ENCODE measurements at places on chromosomes 12 and 14. TPM values are rescaled to one million over a fixed set of nuclear protein-coding genes. Genes with fewer than 3 reads are reported as not detected.

GRCh38 chr12:85484387-85484786, 204.4 kb downstream of the ALX1 start:
- DNase-seq, result no peak

- DNase-seq, result no peak
Measured at GRCh38 chr12:3045989-3046388, 31.2 kb upstream of the TSPAN9 start.

DNA sequence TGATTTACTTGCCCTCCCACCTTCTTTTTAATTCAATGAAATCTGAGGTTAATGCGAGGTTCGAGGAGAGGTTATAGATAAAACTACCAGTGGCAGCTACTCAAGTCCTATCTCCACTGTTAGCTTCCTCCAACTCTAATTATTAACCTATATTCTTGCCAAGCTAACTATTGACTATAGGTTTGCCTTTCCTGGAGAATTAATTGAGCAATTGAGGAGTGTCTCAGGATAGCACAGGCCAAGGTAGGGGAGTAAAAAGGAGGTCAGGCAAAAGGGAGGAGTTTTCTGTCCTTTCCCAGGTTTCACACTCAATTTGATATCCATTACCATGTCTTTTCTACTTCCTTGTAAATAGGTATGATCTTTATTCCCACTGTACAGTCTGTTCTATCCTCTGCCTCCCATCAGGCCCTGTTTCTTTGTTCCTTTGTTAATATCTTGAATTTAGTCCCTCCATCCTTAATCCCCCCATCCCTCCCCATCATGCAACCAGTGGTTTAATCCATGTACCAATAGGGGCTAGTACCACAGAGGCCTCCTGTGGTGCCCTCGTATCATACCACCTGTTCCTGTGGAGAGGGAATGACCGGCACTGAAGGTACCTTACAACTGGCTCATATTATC, 3.7 kb upstream of the SUOX start:
- no peak for DNase-seq

- no peak for DNase-seq
Measured at GRCh38 chr12:49014547-49014946, 4.0 kb downstream of the PRKAG1 start.

DNA sequence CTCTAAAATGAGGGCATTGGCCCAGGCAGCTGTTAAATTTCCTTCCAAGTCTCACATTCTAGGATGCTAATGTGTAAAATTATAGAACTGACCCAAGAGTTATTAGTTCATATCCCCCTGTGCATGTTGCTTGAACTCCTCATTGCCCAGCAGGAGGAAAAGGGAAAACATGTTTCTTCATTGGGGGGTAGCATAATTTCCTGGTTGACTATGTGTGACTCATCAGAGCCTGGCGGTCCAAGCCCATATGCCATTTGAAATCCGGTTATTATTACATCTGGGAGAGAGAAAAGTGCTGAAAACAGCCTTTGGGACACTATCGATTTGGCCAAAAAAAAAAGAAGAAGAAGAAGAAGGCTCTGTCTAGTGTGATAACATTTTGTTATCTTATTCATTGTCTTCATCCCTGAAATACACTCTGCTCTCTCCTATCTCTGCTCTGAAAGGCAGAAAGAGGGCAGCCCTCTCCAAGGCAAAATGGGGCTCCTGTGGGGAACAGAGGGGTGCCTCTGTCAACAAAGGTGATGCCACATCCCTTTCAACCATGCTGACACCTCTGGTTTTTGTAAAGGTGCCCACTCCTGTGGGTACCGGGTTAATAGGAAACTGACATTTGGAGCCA, 114.2 kb downstream of the DAD1 start:
- no peak for DNase-seq

GRCh38 chr12:132456944-132457495, 32.9 kb upstream of the FBRSL1 start:
- no peak for DNase-seq

DNA sequence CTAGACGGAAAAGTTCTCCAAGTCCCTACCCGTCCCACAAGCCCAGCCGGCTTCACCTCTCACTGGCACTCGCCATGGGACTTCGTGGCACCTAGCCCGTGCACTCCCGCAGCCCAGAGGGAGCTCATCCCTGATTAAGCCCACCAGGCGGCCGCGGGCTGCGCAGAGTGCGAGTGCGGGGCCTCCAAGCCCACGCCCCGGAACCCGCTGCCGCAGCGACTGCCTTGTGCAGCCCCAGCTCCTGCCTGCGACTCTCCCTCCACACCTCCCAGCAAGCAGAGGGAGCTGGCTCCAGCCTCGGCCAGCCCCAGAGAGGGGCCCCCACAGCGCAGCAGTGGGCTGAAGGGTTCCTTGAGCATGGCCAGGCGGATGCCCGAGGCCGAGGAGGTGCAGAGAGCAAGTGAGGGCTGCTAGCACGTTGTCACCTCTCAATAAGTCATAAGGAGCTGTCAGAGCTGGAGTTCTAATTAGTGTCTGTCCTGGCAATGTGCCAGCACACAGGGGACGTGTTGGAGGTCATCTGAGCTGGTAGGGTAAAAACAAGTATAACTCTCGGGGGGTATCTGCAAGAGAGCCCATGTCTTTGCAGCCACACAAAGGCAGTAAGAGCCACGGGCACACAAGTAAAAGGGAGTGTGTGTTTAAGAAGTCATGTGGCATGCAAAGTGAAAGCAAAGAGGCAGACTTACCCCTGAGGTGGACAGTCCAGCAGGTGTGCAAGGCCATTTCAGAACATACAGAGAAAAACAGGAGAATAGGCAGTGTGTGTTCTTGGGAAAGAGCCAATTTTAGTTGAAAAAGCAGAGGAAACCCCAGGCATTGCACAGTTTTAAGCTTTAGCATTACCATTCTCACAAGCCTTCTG, 27.1 kb upstream of the TMTC2 start:
- no peak for DNase-seq

GRCh38 chr12:114193474-114193873, 212.5 kb downstream of the TBX5 start:
- DNase-seq, result no peak

DNA sequence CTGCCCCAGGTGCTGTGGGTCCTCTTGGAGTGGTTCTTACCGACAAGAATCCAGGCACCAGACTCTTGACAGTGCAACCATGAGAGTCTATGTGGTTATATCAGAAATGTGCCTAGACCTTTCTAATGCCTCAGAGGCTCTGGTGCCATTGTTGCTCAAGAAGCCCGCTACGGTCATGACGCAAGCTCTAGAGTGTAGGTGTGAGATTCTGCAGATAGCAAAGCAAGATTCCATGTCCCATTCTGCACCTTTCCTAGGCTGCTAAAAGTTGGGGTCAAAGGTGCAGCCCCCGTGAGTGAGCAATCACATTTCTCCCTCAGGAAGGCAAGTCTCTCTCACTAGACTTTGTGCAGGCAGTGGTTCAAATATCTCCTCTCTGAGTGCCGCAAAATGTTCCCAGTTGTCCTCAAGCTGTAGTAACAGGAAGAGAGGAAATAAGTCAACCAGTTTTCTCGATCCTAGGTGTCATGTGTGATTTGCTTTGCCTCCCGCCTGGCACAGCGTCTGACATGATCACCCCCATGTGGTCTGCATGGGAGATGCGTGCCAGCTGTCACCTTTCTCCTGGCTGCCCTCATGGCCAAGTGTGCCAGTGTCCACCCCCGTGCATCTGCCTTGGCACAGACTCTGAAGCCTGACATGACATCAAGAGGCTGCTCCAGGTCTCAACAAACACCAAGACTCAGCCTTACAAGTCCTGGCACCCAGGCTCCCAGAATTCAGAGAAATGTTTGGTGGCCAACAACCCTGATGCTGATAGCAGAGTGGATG, 122.5 kb upstream of the COCH start:
- DNase-seq, result no peak

GRCh38 chr14:61813096-61813606, 50.9 kb downstream of the SNAPC1 start:
- DNase-seq, result no peak

GRCh38 chr14:57266065-57266464, 2.6 kb downstream of the EXOC5 start:
- DNase-seq, result no peak

- DNase-seq, result no peak
Measured at GRCh38 chr14:43166163-43166562, 1340.9 kb downstream of the FSCB start.

- no peak for DNase-seq
Measured at GRCh38 chr12:89932954-89933353, 224.3 kb upstream of the ATP2B1 start.

GRCh38 chr12:80607361-80608135, 99.9 kb upstream of the MYF6 start:
- DNase-seq, result no peak

DNA sequence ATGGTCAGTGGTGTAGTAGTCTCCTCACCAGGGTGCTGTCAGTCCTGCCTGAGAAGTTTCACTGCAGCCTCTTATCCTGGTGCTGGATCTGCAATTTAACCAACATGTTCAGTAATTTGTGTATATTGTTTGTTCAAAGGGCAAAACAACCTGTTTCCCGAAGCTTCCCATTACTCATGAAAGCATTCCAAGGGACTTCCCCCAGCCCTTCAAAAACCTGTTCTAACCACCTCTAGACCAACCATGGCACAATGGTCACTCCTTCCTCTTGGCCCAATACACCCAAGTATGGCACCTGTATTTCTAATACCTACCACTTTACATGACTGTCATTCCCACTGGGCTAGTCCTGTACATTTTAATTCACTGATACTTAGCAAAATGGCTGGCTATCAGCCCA, 12.1 kb downstream of the CKAP4 start:
- DNase-seq, result no peak

DNA sequence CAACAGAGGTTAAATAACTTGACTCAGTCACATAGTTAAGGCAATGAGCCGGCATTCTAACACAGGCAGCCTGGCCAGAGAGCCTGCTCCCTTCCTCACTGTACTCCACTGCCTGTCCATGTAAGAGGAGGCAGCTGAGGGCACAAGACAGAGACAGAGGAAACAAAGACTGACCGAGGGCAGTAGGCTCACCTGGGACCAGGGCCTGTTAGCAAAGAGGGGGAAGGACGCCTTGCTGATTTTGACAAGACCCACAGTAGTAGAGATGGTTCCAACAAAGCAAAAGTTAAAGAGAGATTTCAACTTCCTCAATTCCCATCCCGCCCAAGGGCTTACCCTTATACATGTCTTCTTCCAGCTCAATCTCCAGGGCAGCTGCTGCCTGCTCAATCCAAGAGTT, 26.5 kb downstream of the OTUB2 start:
- no peak for DNase-seq

DNA sequence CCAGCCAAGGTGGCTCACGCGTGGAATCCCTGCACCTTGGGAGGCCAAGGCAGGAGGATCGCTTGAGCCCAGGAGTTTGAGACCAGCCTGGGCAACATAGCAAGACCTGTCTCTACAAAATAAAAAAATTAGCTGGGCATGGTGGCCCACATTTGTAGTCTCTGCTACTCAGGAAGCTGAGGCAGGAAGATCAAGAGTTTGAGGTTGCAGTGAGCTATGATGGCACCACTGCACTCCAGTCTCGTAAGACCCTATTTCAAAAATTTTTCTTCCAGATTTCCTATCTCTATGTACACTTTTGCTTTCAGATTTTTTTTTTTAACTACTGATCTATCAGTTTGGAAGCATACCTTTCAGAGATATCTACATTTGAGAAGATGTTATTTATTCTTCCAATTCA, 15.3 kb downstream of the SNX6 start:
- no peak for DNase-seq

Gene SOX5
- total RNA-seq, result 32.2 TPM

Gene TPH2
- not detected for total RNA-seq

Gene GLI1
- 0.20 TPM for total RNA-seq

Gene RASAL1
- total RNA-seq, result 0.25 TPM

Gene PRH1
- 3.9 TPM for total RNA-seq

Gene KRT75
- not detected for total RNA-seq

Gene MEG3
- total RNA-seq, result 26.7 TPM

Gene GRIP1
- total RNA-seq, result 0.13 TPM

Gene CARMIL3
- total RNA-seq, result 2.0 TPM
